ENCODE measurements at places on chromosomes 11 and 22. TPM values are rescaled to one million over a fixed set of nuclear protein-coding genes. Genes with fewer than 3 reads are reported as not detected.

DNA sequence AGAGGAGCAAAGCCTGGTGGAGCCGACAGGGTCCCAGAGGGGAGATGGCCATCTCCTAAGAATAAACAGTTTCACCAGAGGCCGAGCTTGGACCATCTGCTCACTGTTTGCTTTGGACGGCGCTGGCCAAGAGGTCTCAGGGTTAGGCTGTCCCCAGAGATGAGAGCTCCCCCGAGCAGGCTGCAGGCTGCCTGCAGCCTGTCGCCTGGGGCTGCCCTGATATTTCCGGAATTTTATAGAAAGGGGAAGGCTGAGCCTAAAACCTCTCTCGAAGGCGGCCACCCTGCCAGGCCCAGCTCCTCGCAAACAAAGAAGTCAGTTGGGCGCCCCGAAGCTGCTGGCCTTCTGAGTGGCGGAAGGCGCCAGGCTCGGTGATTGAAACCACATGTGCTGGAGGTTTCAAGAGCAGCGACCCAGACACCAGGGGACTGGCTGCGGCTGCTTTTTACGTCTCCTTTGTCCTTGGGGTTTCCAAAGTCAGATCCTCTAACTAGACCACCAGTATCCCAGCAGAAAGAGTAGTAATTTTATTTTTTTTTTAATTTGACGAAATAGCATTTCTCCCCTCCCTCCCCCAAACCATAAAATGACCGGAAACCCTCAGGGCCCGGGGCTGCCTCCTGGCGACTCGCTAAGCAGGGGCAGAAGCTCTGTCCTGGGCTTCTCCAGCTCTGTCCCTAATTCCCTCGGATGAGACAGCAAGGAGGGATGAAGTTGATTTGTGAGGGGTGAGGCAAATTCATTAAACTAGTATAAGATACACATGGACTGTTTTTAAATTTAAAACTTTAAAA, 57.4 kb downstream of the CLMP start:
- H3K4me3 ChIP-seq = no peak overlapping the region
- H3K36me3 ChIP-seq = no peaks in the 10 kb centered on the region
- peak overlapping the region; percentile 75 for H3K27ac ChIP-seq
- peaks cover 10% of the 10 kb centered on the region for H3K4me1 ChIP-seq
- peak; percentile 82 for DNase-seq

The C11orf16 gene
- total RNA-seq = not detected

The KCNK7 gene
- 0.75 TPM for total RNA-seq

DNA sequence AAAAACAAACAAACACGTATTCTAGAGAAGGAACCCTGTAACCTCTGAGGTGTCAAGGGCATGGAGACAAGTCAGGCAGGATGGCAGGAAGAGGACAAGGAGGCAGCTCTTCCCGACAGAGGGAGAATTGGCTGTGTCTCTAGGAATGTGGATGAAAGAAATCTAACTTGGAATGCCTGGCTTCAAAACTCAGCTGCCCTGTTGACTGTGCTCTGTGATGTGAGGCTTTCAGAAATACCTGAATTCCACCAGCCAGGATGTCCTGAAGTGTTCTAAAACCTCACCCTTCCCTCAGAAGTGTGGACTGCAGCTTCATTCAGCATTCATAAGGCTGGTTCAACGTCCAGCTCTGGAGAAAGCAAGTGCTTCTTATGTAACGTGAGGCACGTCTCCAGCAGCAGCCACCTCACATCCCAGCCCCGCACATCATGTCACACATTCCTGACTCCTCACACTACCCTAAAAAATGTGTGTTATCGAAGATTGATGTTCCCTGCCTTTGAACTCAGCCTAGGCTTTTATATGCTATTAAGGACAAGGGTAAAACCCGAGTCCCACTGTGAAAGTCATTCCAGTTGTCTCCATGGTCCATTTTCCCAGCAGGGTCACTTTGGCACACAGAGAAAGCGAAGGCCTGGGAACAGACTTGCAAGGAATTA, 398.9 kb downstream of the ETS1 start:
- H3K36me3 ChIP-seq = no peaks in the 10 kb centered on the region
- H3K4me1 ChIP-seq = no peaks in the 10 kb centered on the region
- H3K27ac ChIP-seq = no peak overlapping the region
- no peak for DNase-seq
- no peaks in the 10 kb centered on the region for H3K27me3 ChIP-seq

The MS4A6E gene
- total RNA-seq = not detected

DNA sequence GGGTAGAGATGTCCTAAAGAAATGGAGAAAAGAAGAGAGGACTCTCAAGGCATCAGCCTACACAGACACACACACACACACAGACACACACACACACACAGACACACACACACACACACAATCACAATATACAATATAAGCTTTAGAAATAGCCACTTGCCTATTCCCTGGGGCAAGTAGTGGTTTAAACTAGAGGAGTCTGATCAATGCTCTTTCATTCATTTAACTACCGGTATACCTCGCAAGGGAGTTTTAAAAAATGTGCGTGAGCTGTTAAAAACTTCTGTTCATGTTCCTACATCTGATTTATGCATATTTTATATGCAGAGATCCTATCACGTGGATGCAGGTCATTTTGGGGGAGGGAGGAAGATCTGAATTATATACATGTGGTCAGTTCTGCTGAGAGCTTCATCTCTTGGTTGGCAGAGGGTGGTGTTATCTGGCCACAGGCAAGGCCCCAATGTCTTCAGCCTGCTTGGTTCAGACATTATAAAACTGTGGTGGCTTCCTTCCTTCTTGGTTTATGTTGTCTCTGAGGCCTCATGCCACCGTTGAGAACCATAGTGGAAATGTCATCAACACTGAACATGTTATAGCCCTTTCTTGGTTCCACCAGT, 56.6 kb downstream of the SYT13 start:
- no peaks in the 10 kb centered on the region for H3K4me1 ChIP-seq
- no peak overlapping the region for H3K27ac ChIP-seq
- peaks cover 16% of the 10 kb centered on the region for H3K36me3 ChIP-seq

The TTLL1 gene
- 10.4 TPM for total RNA-seq

GRCh38 chr11:69192301-69192721, 36.6 kb downstream of the SMIM38 start:
- no peak overlapping the region for H3K27ac ChIP-seq
- H3K4me1 ChIP-seq = no peaks in the 10 kb centered on the region
- no peak overlapping the region for H3K4me3 ChIP-seq
- no peaks in the 10 kb centered on the region for H3K27me3 ChIP-seq
- H3K36me3 ChIP-seq = no peaks in the 10 kb centered on the region

GRCh38 chr11:95514416-95515110, 275.0 kb downstream of the FAM76B start:
- no peak overlapping the region for H3K4me3 ChIP-seq
- no peaks in the 10 kb centered on the region for H3K36me3 ChIP-seq
- DNase-seq = no peak
- no peaks in the 10 kb centered on the region for H3K4me1 ChIP-seq
- H3K27me3 ChIP-seq = no peaks in the 10 kb centered on the region

The AGBL2 gene
- total RNA-seq = 0.37 TPM

- H3K4me3 ChIP-seq = no peak overlapping the region
- H3K27ac ChIP-seq = no peak overlapping the region
- H3K36me3 ChIP-seq = no peaks in the 10 kb centered on the region
- DNase-seq = no peak
- no peaks in the 10 kb centered on the region for H3K27me3 ChIP-seq
Measured at GRCh38 chr11:110356762-110357671, 60.6 kb upstream of the RDX start.
